ENCODE measurements at places on chromosomes 7 and 10. TPM values are rescaled to one million over a fixed set of nuclear protein-coding genes. Genes with fewer than 3 reads are reported as not detected.

The IL6 gene
- not detected for total RNA-seq

DNA sequence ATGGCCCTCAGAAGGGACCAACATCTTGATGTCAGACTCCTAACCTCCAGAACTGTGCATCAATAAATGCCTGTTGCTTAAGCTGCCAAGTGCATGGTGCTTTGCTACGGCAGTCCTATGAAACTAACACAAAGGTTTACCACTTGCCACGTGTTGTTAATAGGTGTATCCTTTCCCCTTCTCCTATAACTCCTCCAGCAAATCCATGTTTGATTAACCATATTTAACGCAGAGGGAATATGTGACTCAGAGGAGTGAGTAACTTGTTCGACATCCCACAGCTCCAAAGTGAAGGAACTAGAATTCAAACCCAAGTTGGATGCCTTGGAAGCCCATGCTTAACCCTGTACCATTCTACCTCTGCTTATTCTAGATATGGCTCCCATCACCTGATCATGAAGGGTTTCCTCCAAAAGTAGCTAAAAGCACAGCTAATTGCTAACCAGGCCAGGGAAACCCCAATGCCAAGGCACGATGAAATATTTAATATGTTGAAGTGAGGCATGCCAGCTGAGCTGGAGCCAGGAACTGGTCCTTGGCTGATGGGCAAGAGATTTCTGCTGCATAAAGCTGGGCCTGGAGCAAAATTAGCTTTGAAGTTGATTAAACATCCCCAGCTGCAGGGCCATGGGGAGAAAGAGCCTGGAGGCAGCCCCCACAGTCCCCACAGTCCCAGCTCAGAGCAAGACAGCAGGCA is 131.9 kb downstream of the C10orf90 start:
- DNase-seq: no peak

The CFAP70 gene
- total RNA-seq: 2.9 TPM

- no peak for DNase-seq
These were observed 622.5 kb downstream of the ANKRD7 start for GRCh38 chr7:118846977-118847376.

- DNase-seq: no peak
These were observed 78.7 kb downstream of the TCF7L2 start for GRCh38 chr10:113028456-113029440.

DNA sequence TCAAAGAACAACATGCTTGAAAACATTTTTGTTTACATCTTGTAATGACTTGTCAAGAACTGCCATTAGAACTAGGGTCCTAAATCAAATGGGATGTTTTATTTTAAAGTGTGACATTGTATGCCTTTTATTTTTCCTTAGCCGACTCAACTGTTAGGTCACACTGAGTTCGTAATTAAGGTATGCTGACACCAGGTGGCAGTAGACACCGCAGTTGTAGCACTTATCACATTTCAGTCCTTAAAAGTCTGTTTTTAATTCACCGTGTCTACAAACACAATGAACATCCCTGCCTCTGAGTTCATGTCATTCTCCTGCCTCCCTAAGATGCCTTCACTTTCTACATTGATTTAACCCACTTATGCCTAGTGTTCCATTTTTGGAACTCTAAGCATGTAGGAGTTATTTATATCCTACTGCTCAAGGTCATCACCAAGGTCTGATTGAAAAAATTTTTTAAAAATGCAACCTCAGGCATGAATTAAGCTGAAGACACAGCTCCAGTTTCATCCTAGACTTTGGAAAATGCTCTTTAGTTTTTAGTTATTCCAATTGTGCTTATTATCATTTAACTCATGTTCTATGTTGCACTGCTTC is 186.1 kb downstream of the BMPER start:
- DNase-seq: peak; percentile 43

DNA sequence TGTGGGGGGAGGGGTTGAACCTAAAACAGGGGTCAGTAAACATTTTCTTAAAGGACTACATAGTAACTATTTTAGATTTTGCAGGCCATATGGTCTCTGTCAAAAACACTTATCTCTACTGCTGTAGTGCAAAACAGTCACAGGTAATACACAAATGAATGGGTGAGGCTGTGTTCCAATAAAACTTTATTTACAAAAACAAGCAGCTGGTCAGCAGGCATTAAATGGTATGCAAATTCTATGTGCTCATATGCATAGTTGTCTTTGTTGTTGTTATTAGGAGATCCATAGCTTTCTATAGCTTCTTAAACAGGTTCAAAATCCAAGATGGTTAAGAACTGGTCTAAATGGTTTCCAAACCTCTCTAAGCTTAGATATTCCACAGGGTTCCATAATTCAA is 302.6 kb downstream of the RNLS start:
- no peak for DNase-seq

DNA sequence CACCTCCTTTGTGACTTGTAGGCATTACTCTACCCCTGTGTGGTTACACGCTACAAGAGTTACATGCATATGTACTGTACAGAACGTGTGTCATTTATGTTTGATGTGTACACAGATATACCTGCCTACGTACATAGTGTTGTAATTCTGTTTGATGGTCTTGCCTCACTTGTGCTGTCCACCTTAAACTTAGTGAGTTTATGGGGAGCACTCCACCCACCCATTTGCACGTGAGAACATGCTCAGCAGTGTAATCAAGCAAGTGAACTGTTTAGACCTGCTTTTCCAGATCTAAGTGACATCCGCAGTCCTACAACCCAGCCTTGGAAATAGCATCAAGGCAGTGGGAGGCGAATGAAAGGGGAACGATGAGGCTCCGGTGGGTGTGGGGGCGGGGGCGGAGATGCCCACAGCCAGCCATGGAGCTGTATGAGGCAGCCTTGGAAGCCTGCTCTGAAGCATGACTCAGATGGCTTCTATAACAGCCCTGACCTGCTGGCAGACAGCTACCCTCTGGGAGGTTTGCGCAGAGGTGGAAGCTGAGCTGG is 52.1 kb downstream of the SUFU start:
- no peak for DNase-seq

GRCh38 chr7:154640266-154640865 is 362.6 kb downstream of the PAXIP1 start:
- no peak for DNase-seq

The AOAH gene
- total RNA-seq: 1.1 TPM

The AKR1C3 gene
- 3.0 TPM for total RNA-seq

DNA sequence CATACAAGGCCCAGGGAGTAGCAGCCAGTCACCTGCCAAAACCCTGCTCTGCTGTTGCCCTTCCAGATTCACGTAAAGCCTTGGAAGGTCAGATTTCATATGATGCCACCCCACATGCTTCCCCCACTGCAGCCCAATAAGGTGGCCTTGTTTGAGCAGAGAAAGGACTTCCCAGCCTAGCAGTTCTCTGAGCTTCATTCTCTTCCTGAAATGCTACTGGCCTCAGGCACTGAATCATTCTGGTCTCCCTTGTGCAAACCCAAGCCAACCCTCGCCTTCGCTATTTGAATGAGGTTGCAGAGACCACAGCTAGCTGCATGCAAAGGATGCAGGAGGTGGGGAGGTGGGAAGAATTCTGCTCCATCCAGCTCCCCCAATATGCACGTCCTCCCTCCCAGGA is 60.3 kb upstream of the PLXNA4 start:
- DNase-seq: no peak

The HOXA1 gene
- total RNA-seq: 2.8 TPM
